Inflammatory macrophage (primary cell): ENCODE measurements at places on chromosomes 2 and 18.

- no peak for DNase-seq
Measured at GRCh38 chr2:232296776-232297525, 81.6 kb upstream of the ALPP start.

GRCh38 chr18:39591649-39592048 lies 2026.1 kb upstream of the CELF4 start:
- DNase-seq = no peak

DNA sequence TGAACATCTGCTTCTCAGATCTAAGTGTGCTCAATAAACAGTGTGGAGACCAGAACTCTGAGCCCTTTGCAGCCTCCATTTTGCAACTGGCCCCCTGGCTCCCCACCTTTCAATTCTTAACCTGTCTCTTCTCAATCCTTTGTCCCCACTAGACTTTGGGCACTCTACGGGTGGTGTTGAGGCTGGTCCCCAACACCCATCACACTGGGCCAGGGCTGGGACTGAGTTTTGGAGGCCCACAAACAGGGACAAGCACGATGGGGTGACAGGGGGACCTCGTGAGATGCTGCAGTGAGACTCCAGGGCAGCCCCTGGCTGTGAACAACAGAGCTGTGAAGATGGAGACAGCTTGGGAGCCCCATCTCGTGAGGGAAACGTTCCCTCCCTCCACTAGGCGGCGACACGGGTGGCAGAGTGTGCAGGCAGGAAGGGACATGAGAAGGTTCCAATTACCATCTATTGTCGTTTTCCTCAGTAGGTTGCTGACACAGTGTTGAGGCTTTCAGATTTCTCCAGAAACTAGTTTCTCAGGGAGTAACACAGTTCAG lies 1.2 kb downstream of the ANKMY1 start:
- DNase-seq = peak; percentile 38

DNA sequence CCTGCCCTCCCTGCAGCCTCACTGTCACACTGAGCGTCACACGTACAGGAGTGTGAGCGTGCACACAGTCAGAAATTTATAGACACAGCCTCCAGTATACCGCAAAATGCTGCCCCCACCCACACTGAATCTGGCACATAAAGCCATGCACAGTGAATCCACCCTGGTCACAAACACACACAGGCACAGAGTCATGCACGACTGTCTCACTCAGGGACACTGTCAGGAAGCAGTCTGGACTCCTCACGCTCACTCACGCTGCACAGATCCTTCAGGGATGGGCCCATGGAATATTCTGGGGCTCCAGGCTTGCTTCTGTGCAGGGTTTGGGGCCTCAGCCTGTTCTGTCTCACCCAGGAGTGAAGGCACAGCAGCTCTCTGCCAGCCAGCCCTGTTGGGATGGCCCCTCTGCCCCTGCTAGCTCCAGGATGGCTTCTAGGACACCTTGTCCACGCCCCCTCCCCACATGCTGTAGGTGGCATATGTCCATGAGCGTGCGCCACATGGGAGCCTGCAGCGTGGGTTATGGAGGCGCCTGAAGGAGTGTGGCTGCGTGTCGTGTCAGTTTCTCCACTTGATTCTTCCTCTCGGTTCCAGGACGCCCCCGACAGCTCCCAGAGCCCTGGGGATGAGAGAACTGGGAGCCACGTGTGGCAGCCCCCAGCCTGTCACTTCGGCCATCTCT lies 175.8 kb downstream of the CELF4 start:
- no peak for DNase-seq

- DNase-seq = no peak
Measured at GRCh38 chr2:81747481-81748070, 1443.0 kb upstream of the LRRTM1 start.
